ENCODE measurements at places on chromosomes 5 and 9.

GRCh38 chr5:173339286-173339685 lies 11.1 kb upstream of the STC2 start:
- DNase-seq: no peak

GRCh38 chr9:77882294-77882693 lies 149.3 kb downstream of the GNAQ start:
- DNase-seq: no peak

DNA sequence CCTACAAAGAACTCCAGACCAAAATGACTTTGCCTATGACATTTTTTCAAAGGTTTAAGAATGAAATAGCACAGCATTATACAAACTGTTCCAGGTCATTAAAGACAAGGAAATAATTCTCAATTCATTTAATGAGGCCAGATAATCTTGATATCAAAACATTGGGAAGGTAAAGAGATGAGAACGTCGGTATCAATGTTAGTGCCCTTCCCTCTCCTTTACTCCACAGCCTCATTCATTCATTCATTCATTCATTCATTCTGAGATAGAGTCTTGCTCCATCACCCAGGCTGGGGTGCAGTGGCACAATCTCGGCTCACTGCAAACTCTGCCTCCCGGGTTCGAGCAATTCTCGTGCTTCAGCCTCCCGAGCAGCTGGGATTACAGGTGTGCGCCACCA lies 64.0 kb downstream of the NACC2 start:
- no peak for DNase-seq

- DNase-seq: no peak
Observed at GRCh38 chr5:44389823-44390143, 563 bp upstream of the FGF10 start.

DNA sequence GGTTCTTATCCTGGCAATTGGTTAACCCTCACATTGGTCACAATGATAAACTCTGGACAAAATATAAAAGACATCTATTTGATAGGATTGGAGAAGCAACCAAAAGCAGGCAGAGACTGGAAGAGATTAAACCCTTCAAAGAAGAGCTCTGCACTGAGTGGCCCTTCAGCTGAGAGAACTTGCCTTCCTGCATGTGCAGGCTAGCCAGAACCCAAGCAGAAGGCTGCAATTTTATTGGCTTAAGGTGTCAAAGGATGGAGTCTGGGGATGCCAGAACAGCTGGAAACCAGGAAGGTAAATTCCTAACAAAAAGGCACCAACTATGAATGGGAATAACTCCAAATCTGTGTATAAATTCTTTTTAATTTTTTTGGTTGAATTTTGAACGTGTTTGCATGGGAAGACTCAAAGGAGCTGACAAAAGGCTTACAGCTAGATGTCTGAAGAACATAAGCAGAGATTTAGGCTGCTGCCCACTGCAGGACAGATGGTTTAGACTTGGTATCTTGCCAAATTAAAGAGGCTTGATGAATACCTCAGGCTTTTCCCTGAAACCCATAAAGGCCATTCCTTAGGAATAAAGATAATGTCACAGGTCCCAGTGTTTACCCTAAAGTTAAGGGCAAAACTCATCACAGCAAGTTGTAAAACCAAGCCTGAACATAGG lies 66.3 kb downstream of the NR2F1 start:
- no peak for DNase-seq

GRCh38 chr5:34905564-34905963 lies 9.7 kb downstream of the RAD1 start:
- no peak for DNase-seq

DNA sequence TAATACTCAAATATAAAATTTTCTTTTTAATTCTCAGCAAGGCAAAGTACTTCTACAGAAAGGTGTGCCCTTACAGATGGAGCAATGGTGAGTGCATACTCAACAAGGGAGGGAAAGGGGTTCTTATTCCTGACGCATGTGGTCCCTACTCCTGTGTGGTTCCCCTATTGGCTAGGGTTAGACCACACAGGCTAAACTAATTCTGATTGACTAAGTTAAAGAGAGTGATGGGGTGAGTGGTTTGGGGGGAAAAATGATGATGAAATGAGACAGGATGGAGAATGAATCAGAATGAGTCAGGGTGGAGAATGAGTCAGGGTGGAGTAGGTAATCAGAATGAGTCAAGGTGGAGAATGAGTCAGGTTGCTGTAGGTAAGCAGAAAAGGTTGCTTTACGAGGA lies 22.9 kb upstream of the HMGCS1 start:
- peak; percentile 76 for DNase-seq

- DNase-seq: no peak
Observed at GRCh38 chr5:113031104-113031503, 54.5 kb downstream of the DCP2 start.

DNA sequence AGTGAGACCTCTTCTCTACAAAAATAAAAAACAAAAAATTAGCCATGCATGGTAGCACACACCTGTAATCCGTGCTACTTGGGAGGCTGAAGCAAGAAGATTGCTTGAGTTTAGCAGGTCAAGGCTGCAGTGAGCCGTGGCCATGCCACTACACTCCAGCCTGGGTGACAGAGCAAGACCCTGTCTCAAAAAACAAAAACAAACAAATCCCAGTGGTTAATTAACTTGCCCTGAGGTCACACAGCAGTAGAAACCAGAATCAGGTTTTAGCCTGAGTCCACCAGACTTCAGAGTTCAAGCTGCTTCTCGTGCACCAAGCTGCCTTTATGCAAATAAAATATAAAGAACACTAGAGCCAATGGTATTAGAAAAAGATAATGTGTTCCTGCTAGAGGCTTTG lies 169.7 kb downstream of the GOLPH3 start:
- no peak for DNase-seq

DNA sequence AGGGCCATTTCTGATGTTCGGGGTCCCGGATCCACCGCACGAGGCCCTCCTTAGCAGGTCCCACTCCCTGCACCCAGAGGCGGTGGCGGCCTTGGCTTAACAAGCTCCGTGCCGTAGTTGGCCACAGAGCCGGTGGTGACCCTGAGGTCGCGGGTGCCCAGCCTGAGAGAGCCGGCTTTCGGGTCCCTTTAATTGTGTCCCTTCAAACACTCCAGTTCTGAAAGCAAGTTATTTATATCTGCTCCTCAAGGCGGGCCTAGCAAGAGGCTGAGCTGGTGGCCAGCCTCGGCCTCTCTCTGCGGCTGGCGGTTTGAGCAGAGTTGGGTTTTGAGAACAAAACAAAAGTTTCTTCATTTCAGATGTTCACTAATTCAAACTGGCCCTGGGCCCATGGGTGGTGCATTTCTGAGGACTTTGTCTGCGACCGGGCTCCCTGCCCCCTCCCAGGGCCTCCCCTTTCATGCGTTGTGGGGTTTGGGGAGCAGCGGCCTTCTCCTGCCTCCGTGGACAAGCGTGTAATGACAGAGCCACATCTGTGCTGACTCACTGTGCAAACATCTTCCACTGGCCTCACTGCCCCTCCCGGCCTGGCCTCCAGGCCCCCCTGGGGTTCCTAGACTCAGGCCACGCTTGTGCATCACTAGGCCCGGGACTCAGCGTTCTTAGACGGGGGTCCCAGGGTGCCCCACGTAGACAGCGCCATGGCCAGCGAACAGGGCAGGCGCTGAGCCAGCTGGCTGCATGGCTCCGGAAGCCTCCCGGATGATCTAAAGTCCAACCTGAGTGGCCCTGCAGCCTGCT lies 49.4 kb upstream of the COL5A1 start:
- DNase-seq: no peak

DNA sequence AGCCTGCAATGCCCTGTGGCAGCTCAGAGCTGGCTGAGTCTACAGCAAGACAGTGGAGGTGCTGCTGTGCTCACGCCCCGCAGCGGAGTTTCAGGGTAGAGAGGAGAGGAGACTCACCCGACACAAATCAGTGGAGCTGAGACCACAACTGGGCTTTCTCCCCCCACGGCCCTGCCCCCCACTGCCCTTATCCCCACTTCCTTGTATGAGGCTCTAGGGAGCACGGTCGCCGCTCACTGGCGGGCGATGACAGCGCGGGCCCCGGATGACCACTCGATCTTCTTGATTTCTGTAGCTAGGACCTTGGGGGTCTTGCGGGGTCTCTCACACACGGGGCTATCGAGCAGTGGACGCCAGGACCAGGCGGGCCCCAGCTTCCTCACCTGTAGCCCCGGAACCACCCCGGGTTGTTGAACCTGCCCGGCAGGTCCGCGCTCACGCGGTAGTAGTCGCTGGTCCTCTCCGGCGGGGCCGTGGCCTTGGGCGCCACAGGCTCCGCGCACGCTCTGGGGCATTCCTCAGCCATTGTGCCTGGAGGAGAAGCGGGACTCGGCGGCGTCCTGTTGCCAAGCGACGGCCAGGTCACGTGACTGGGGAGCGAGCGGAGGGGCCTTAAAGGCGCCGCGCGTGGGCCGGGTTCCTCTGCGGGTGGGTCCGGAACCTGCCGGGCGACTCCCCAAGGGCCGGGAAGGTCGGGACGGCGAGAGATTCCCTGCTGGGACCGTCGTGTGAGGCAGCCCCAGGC lies 984 bp upstream of the MRPS2 start:
- peak; percentile 82 for DNase-seq

- peak; percentile 44 for DNase-seq
Observed at GRCh38 chr5:74035521-74035937, 409.5 kb downstream of the ARHGEF28 start.

DNA sequence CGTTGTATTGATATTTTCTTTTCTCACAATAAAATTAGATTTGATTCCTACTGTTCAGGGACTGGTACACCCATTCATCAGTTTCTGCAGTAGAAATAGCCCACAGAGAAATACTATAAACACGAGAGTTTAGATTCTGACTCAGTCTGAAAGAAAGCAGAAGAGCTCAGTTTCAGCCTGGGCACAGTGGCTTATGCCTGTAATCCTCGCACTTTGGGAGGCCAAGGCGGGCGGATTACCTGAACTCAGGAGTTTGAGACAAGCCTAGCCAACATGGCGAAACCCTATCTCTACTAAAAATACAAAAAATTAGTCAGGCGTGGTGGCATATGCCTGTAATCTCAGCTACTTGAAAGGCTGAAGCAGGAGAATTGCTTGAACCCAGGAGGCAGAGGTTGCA lies 8.6 kb downstream of the ITK start:
- DNase-seq: no peak

DNA sequence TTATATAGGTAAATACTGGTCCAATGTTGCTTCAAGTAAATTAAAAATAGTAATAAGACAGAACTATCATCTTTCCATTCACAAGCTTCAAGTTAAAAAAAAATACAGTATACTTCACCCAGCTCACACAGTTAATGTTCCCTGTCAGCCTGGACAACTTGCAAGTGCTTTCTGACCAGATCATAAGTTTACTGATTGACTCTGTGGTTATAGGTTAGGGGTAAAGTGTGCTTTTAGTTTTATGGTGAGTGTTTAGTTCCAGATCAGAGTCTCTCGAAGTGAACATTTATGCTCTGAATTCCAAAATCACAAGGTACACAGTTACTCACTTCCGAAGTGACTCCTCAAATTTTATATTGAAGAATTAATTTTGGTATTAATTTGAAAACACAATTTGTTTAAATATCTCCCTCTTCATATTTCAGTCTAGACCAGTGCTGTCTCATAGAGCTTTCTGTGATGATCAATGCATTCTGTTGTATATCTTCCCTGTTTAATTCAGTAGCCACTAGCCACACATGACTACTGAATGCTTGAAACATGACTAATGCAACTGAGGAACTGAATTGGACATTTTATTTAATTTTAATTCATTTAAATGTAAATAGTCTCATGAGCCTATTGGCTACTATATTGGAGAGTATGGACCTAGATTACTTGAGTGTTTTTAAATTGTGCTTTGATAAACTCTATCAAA lies 90.7 kb downstream of the MEF2C start:
- peak; percentile 42 for DNase-seq

DNA sequence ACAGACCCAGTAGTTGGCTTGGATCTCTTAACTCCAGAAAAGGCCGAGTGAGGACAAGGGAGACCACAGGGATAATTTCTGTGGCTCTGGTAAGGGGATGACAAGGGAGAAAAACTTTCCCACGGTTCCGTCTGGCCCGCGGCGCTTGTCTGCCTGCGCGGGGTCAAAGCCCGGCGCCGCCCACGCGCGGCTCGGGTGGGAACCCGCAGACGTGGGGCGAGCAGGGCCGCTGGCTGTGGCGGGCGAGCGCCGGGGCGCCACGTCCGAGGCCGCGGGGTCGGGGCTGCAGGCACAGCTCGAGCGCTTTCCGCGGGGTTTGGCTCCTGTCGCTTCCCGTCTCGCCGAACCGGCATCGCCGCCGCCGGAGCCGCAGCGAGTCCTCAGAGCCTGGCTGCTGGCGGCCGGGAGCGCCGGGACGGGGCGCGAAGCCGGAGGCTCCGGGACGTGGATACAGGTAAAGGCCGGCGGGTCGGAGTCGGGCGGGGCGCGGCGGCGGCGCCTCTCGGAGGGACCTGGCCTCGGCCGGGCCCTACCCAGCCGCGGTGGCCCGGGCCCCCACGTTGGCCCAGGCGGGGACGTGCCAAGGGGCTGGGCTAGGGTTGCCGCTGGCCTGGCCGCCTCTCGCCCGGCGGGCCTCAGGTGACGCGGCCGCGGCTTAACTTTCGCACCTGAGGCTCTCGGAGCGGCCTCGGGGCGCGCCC lies at the start of gene RNF180:
Gene RNF180, plus strand, starts transcription at position 344 of the 701 bp plus-strand sequence. CDS start 34,965 bp downstream, outside the sequence.
- DNase-seq: no peak

GRCh38 chr9:91187311-91187964 lies 174.3 kb downstream of the AUH start:
- DNase-seq: no peak

- DNase-seq: no peak
Observed at GRCh38 chr9:78127279-78128225, 95.9 kb upstream of the GNAQ start.

DNA sequence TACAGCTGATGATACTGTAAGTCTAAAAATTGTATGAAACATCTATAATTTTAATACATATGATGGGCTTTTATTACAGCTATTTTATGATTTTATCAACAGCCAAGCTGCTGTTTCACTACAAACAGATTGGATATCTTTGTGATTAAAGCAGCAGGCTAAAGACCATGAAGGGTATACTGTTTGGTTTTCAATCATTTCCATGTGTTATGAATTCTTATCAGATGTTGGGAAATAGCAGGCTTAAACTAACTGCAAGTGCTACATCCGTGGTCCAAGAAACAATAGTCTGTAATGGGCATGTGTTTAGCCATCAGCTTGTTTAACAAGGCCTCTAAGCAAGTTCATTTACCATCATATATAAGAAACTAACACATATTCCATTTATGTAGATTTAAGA lies 107.5 kb downstream of the CWC27 start:
- no peak for DNase-seq

DNA sequence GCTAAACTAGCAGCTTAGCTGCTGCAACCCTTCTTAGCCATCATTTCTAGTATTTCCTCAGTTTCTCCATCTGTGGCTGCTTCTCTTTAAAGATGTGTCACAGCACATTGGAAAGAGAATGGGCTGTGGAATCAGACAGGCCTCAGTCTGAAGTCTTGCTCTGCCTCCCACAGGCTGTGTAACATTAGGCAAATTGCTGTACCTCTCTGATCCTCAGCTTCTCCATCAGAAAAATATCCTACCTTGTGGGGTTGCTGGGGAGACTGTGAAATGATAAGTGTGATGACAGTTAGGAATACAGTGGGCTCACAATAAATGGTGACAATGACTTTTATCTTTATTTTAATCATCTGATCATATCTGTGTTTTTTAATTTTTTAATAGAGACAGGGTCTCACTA lies 17.5 kb upstream of the TRIM14 start:
- no peak for DNase-seq

- DNase-seq: peak; percentile 31
Observed at GRCh38 chr5:127909066-127909465, 174.5 kb upstream of the SLC12A2 start.

- no peak for DNase-seq
Observed at GRCh38 chr9:104536756-104537155, at the start of gene OR13C3. TSS of gene OR13C3 (minus strand) at chr9:104536856. CDS start at chr9:104536723, 133 bp downstream.

GRCh38 chr5:135644816-135645215 lies 66.0 kb upstream of the CXCL14 start:
- DNase-seq: no peak

- DNase-seq: no peak
Observed at GRCh38 chr5:176388003-176388443, 375 bp downstream of the NOP16 start.

All from Caki2 (cell line).